Lower lobe of right lung (tissue), 2 donors: ENCODE measurements at places on chromosomes 7 and 10.

- no peak for DNase-seq
Observed at GRCh38 chr10:7311218-7311849, 99.5 kb downstream of the SFMBT2 start.

DNA sequence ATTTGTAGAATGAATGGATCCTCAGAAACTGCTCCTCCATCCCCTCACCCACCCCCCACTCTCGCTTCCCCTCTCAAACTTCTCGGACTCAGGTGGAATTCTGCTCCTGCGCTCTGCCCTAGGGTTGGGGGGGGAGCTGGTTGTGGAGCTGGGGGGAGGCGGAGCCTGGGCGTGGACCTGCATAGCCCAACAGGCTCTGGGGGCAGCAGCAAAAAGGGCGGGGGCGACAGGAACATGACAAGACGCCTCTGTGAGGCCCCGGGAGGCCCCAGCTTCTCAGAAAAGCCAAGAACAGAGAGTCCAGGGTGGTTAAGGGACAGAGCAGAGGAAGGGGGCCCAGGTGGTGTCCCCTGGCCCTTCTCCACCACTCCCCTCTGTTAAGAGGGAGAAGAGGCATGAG is 3.5 kb downstream of the TSC22D4 start:
- no peak for DNase-seq

GRCh38 chr7:47762746-47763062 is 180.8 kb upstream of the TNS3 start:
- DNase-seq, result no peak

DNA sequence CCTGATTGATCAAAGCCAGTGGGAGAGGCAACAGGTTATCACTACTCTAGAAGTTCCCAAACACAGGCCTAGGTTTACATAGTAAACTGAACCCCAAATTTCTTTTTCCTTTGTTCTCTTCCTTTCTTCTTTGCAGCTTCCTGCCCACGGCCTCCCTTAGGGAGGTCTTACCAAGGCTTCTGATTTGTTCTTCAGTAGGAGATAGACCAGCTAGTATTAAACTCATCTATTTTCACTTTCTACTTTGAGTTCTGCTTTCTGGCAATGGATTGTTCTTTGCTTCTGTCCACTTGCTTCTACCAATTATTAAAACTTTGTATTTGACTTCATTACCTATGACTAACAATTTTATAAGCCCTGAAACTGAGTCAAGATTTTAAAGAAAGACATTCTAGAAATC is 251.2 kb upstream of the FZD1 start:
- DNase-seq, result no peak

GRCh38 chr10:76086761-76087639 is 655.6 kb downstream of the LRMDA start:
- DNase-seq, result no peak

- DNase-seq, result no peak
Observed at GRCh38 chr7:28418966-28419365, 6.6 kb downstream of the CREB5 start.

DNA sequence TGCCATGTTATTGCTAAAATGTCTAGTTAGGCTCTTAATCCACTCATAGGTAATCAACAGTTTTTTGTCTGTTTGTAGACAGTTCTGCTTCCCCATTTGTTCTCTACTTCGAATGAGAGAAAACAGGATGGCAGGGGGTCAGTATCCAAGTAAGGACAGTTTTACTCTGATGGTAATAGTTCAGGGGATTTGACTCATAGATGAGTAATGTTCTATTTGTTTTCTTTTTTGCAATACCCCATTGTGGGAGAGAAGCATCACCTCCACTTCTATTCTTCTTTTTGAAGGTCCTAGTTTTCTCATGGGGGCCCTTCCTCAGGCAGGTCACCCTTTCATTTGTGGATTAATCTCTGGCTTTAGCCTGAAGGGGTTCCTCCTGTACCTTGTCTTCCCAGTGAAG is 13.9 kb downstream of the PCLO start:
- no peak for DNase-seq

- DNase-seq, result no peak
Observed at GRCh38 chr10:90998733-90999511, 78.0 kb upstream of the ANKRD1 start.

- no peak for DNase-seq
Observed at GRCh38 chr10:123408660-123409059, 254.5 kb downstream of the BUB3 start.

- no peak for DNase-seq
Observed at GRCh38 chr10:94038024-94038423, 44.3 kb downstream of the PLCE1 start.

- DNase-seq, result no peak
Observed at GRCh38 chr7:137667633-137668387, 179.0 kb downstream of the DGKI start.

GRCh38 chr7:131194070-131194865 is 133.4 kb upstream of the MKLN1 start:
- no peak for DNase-seq

DNA sequence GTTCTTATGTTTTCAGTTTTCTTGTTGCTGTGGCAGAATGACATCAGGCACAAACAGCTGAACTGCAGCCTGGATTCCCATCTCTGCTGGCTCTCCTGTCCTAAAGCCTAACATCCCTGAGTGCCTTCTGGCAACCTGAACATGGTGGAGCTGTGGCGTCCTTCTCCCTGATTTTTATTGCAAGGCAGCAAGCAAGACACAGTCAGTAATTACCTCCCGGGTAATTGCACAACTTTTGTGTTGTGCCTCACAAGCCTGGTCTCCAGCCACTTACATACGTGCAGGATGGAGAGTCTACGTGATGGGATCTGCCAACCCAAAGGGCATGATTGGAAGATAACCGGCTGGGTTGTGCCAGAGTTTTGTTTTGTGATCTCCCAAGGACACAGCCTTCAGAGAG is 116.1 kb upstream of the PARD3 start:
- no peak for DNase-seq

- DNase-seq, result no peak
Observed at GRCh38 chr7:94053532-94053931, 49.4 kb upstream of the BET1 start.

DNA sequence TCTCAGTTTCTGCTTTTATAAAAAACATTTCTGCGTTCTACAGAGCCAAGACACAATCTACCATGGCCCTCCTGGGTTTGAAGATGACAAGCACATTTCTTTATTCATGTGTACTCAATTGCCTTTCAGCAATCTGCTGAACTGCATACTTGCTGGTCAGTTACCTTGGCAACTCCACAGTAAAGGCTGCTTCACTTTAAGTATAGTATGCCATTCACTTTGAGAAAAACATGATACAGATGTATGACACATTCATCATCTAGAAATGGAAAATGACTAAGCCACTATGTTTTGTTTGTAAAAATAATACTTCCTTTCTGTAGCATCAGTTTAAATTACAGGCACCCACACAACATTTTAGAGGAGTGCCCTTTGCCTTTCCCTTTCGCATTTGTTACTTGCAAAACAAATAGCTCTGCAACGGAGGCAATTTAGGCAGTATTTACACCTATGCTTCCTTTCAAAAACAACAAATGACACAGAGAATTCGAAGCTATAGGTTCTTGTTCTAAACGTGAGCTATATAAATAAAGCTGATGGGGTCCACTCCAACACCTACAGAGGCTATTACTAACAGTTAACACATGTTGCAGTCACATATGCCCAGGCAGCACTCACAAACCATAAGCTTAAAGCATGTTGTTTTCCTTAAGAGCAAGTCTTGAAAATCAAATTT is 23.5 kb downstream of the SGCE start:
- no peak for DNase-seq

- DNase-seq, result no peak
Observed at GRCh38 chr7:31785101-31785500, 98.1 kb downstream of the PPP1R17 start.
